Myometrial cell (primary cell): ENCODE measurements at places on chromosomes 13 and 19. TPM values are rescaled to one million over a fixed set of nuclear protein-coding genes. Genes with fewer than 3 reads are reported as not detected.

Gene CYP2A7
- not detected in 2 replicates for total RNA-seq

Gene SELENOV
- not detected in 2 replicates for total RNA-seq

Gene ZNF560
- 0.29 and 0.53 TPM in 2 replicates for total RNA-seq

Gene ADAMTSL5
- 3.5 and 12.6 TPM in 2 replicates for total RNA-seq

Gene ZNF546
- 1.4 and 3.9 TPM in 2 replicates for total RNA-seq

Gene FAM83E
- total RNA-seq: not detected in 2 replicates

Gene TSSK6
- 0.35 and 0.86 TPM in 2 replicates for total RNA-seq

Gene NXNL1
- total RNA-seq: not detected in 2 replicates

Gene GARIN5A
- not detected in 2 replicates for total RNA-seq

Gene APOC1
- 6.6 and 16.7 TPM in 2 replicates for total RNA-seq

Gene KLHL1
- total RNA-seq: not detected in 2 replicates

Gene KLK4
- total RNA-seq: not detected in 2 replicates
